Activated CD4-positive, alpha-beta memory T cell treated with anti-CD3 and anti-CD28 coated beads, Interleukin-2, amount 10 ng/mL, durations not matched to agents 7 days and 5 days (primary cell): ENCODE measurements at places on chromosomes 7 and 10. TPM values are rescaled to one million over a fixed set of nuclear protein-coding genes. Genes with fewer than 3 reads are reported as not detected.

DNA sequence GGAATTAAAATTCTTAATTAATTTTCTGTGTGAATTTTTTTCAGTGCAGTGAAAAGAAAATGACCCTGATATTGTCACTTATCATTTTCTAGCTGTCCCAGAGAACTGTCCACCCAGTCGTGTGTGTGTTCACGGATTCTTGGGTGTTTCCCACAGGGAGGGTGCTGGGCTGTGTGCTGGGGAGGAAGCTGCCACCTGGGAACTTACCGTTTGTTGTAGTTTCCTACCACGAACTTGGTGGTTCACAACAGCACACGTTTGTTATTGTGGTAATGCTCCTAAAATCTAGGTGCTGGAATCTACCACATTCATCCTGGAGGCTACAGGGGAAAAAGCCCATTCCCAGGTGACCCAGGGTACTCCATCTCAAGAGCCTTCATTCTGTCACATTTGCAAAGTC lies 276.1 kb downstream of the GLRX3 start:
- no peak for DNase-seq

TES gene
- 134 TPM for total RNA-seq

DNA sequence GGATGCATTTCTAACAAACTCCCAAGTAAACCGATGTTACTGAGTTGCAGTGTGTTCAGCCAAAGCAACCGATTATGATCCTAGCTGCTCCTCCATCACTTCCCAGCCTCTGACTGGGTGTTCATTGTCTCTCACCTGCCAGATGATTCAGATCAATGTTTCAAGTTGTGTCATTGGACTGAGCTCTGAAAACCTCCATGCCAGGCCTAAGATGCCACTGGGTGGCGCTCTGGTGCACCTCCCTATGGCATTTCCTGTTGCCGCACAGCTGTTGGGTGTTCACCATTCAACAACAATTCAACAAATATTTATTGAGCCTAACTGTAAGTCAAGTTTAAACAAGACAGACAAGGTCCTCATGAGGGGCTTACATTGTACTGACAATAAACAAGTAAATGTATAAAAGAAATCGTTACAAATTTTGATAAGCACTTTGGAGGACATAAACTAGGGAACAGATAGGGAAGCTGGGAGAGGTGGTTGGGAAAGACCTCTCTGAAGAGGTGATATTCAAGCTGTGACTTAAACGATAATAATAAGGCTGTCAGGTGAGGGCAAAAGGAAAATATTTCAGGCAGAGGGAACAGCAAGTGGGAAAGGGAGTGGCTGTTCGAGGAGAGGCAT lies 22.8 kb downstream of the RGR start:
- peak; percentile 83 for DNase-seq

GRCh38 chr10:79386637-79387465 lies 39.6 kb downstream of the PPIF start:
- peak; percentile 15 for DNase-seq

- DNase-seq = peak; percentile 88
Observed at GRCh38 chr10:132447446-132448247, 50.6 kb downstream of the PWWP2B start.

GRCh38 chr10:125187238-125188194 lies 27.2 kb upstream of the CTBP2 start:
- DNase-seq = no peak

- no peak for DNase-seq
Observed at GRCh38 chr10:71220689-71221540, 8.5 kb downstream of the UNC5B start.

GRCh38 chr7:2870471-2870931 lies 26.4 kb upstream of the GNA12 start:
- DNase-seq = peak; percentile 66

SFTPA1 gene
- total RNA-seq = not detected

SPOCK2 gene
- 420 TPM for total RNA-seq

GRCh38 chr10:84140036-84140379 lies 699 bp downstream of the GHITM start:
- DNase-seq = no peak

- no peak for DNase-seq
Observed at GRCh38 chr10:24382979-24383663, 174.2 kb downstream of the KIAA1217 start.

- DNase-seq = no peak
Observed at GRCh38 chr7:26856176-26856985, 8.0 kb downstream of the SKAP2 start.

DNA sequence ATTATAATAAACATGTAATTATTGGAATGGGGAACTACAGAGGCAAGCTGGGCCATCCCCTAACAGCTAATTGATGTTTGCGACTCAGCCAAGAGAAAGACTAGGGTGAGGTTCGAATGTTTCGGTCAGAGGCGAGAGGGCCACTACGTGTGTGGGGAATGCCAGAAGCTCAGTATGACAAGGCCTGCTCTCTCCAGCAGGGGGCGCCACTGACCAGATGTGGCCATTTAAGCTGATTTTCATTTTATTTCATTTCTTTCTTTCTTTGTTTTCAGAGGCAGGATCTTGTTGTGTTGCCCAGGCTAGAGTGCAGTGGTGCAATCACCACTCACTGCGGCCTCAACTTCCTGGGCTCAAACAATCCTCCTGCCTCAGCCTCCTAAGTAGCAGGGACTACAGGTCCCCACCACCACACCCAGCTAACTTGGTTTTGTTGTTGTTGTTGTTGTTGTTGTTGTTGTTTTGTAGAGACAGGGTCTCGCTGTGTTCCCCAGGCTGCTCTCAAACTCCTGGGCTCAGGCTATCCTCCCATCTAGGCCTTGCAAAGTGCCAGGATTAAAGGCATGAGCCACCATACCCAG lies 38.1 kb downstream of the TMEM130 start:
- peak; percentile 46 for DNase-seq

DNA sequence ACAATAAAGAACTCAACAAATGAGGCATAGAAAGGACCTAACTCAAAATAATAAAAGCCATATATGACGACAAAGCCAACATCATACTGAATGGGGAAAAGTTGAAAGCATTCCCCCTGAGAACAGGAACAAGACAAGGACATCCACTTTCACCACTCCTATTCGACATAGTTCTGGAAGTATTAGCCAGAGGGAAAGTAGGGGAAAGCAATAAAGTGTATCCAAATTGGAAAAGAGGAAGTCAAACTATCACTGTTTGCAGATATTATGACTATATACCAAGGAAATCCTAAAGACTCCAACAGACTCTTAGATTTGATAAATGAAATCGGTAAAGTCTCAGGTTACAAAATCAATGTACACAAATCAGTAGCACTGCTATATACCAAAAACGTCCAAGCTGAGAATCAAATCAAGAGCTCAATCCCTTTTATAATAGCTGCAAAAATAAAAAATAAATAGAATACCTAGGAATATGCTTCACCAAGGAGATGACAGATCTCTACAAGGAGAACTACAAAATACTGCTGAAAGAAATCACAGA lies 4.8 kb downstream of the ANXA7 start:
- DNase-seq = no peak

AQP1 gene
- 0.18 TPM for total RNA-seq

GRCh38 chr10:34228066-34228465 lies 587.0 kb downstream of the PARD3 start:
- no peak for DNase-seq

DNA sequence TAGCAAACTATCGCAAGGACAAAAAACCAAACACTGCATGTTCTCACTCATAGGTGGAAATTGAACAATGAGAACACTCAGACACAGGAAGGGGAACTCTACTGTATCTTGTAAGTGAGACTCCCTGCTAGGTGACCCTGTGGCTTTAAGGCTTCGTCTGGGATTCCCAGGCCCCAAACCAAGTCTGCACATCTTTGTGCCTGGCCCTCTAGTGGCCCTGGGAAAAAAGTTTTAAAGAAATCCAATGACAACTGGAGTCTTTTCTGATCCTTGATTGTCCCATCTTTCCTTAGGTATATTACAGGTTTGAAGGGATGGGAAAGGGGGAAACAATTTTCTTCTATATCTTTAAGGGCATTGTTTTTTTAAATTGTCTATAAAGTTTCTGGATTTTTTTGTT lies 10.6 kb upstream of the LIPM start:
- no peak for DNase-seq

IFIT1B gene
- not detected for total RNA-seq

GRCh38 chr7:75662579-75663301 lies 76.0 kb downstream of the HIP1 start:
- no peak for DNase-seq

DNA sequence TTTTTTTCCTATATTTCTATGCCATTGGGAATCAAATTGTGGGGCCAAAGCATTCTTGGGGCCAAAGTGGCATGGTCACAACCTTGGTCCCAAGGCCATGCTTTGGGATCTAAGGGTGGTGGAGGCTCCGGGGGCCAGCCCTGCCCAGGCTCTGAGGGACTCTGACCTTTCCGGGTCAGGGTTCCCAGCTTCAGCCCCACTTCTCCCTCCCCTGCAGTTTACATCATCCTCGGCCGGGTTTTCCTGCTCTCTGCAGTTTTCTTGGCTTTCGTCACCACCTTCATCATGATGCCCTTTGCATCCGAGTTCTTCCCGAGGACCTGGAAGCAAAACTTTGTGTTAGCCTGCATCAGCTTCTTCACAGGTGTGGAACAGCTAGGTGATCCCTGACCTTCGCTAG lies 8.5 kb downstream of the TMEM225B start:
- no peak for DNase-seq

GRCh38 chr7:16086743-16087142 lies 334.6 kb downstream of the CRPPA start:
- no peak for DNase-seq

DNA sequence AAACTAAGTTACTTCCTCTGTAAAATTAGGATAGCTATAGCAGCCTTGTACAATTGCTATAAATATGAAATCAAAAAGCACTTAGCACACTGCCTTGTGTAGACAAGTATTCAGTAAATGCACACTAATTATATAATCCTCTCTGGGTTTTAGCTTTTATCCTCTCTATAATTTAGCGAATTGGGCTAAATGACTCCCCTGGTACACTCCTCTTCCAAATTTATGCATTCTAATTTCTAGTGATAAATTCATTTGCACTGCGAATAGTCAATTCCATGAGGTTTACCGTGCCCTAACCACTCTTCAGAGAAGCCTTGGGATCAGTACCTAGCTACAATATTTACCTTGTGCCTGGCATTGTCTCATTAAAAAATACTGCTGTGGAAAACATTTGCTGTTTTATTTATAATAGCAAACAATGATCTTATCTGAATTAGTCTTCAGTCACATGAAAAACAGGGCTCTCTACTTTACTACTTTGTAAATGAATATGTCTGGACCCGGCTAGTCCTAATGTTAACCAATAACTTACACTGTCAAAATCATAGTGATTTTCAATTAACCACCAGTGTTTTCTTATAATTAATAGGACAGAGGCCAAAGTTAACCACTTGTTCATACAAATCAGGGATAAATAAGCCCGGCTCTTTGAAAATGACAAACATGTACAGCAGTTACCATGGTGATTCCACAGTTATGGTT lies 577.9 kb downstream of the IPMK start:
- DNase-seq = no peak

GRCh38 chr10:101807158-101807557 lies 11.1 kb downstream of the OGA start:
- no peak for DNase-seq

- DNase-seq = no peak
Observed at GRCh38 chr10:123093489-123093888, 42.3 kb upstream of the HMX3 start.

DNA sequence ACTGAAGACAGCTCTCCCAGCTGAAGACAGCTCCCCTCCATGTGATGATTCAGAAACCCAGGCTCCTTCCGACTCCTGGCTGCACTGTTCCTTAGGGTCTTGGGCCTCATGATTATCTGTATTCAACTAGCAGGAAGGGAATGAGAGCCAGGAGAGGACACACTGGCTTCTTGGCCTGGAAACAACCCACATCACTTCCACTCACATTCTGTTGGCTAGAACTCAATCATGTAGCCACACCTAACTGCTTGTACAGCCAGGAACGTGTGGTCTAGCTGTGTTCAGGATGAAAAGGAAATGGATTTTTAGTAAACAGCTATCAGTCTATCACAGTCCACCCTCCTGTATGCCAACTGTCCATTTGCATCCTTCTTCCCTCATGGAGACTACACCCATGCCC lies 30.5 kb upstream of the XPNPEP1 start:
- DNase-seq = no peak

DNA sequence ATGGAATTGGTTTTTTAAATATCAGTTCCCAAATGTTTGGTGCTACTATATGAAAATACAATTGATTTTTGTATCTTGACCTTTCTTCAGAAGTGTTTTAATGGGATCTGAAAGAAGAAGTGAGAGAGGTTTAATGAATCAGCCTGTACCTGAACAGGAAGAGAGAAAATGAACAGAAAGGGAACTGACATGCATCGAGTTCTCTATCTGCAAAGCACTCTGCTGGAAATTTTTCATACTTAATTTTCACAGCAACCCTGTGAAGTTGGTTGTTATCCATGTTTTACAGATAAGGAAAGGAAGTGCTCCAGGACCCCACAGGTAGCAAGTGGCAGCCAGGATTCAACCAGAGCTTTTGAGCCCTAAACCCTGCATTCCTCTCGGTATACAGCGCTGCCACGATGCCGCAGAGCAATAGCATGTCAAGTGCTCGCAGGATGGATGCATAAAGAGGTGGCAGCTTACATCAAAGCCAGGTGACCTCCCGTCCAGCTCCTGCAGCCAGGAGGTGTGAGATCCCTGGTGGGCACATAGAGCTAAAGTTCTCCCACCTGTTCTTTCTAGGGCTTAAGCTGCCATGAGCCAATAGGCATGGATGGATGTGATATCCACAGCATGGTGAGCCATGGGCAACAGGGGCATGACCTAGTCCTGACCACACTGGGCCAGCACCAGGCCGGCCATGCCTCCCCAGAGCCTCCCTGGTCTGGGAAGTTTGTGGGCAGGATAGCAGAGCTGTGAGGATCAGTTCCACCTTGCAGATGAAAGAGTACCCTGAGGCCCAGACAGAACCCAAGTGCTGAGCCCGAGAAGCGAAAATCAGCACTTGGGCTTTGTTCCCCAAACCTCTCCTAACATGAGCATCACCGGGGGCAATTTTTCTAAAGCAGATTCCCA lies 57.2 kb downstream of the CALML3 start:
- DNase-seq = no peak

POM121 gene
- total RNA-seq = 55.3 TPM

- no peak for DNase-seq
Observed at GRCh38 chr10:89494575-89494974, 40.8 kb downstream of the SLC16A12 start.

DNA sequence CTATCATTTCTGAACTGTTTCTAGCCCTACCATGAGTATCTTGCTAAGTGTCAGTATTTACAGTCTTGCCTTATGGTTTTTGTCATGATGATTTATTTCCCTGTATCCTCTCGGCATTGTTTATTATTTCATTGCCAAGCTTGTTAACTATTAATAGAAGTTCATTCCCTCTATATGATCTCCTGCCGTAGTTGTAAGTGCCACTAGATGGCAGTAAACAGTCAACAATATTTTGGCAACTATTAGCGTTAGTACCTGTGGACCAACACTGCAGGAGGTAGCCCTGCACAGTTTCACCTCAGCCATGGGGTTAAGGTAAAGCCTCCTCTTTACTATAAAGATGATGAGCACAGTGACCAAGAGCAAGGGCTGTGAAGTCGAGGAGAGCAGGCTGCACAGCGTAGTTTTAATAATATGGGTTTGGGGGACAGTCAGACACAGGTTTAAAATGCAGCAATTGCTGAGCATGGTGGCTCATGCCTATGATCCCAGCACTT lies 26.1 kb upstream of the CCNJ start:
- peak; percentile 32 for DNase-seq
